ENCODE measurements at places on chromosomes 11 and 22. TPM values are rescaled to one million over a fixed set of nuclear protein-coding genes. Genes with fewer than 3 reads are reported as not detected.

Gene SCUBE2
- 0.43 TPM for total RNA-seq

Gene INTS4
- 19.9 TPM for total RNA-seq

Gene MS4A1
- total RNA-seq = not detected

Gene E2F8
- 6.1 TPM for total RNA-seq

Gene IL10RA
- total RNA-seq = not detected

Gene CD3E
- total RNA-seq = not detected

Gene KCNQ1
- 0.19 TPM for total RNA-seq

Gene APOA4
- total RNA-seq = not detected

Gene MMP8
- total RNA-seq = not detected

Gene APOL3
- 0.45 TPM for total RNA-seq

Gene UPK3A
- total RNA-seq = not detected

Gene ACER3
- total RNA-seq = 18.7 TPM

Gene CHRM1
- 0.05 TPM for total RNA-seq

Gene KRTAP5-7
- not detected for total RNA-seq

Gene SLC22A12
- total RNA-seq = not detected

Gene NXPE4
- total RNA-seq = not detected

Gene BIRC3
- 32.2 TPM for total RNA-seq

Gene VPREB1
- total RNA-seq = not detected

Gene TENM4
- total RNA-seq = 0.01 TPM

Gene CDC42EP2
- total RNA-seq = 13.8 TPM

Gene DERL3
- total RNA-seq = 0.36 TPM

Gene CLDN25
- not detected for total RNA-seq

Gene UBASH3B
- total RNA-seq = 49.4 TPM

Gene SNX32
- not detected for total RNA-seq

Gene SCO2
- 5.1 TPM for total RNA-seq

Gene CRYBA4
- not detected for total RNA-seq

Gene ZNF280B
- 1.5 TPM for total RNA-seq

Gene C11orf91
- 1.3 TPM for total RNA-seq

Gene TBX10
- total RNA-seq = not detected

Gene SLC17A6
- total RNA-seq = not detected

Gene RFPL1
- total RNA-seq = not detected

Gene RNH1
- 170 TPM for total RNA-seq

Gene CRACR2B
- total RNA-seq = 3.0 TPM

Measured in A549 treated with RU486 at 1 μM for 4 hours (cell line).